AML-193 (cell line): ENCODE measurements at places on chromosomes 12 and 14.

GRCh38 chr12:4819654-4820053 lies 90.1 kb upstream of the KCNA1 start:
- peak; percentile 48 for DNase-seq

GRCh38 chr14:52351233-52352060 lies 37.3 kb downstream of the PTGER2 start:
- DNase-seq, result no peak

- DNase-seq, result no peak
These were observed 6.5 kb upstream of the PIWIL1 start for GRCh38 chr12:130331146-130331545.

- DNase-seq, result no peak
These were observed 5.2 kb downstream of the MYBPC1 start for GRCh38 chr12:101599771-101600484.

DNA sequence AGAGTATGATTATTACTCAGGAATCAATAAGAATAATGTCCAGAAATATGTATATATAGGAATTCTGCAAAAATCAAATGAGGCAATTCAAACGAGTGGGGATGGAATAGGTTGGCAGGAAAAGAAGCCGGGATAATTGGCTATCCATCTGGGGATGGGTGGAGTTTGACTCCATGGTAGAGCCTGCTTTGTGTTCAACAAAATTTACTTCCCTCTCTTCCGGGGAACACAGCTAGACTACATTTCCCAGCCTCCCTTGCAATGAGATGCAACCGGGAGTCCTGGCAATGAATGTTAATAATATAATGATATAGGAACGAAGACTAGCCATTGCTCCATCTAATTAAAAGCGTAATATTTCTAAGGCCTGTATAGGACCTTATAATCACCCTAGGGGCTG lies 146.6 kb downstream of the EFCAB11 start:
- DNase-seq, result no peak

DNA sequence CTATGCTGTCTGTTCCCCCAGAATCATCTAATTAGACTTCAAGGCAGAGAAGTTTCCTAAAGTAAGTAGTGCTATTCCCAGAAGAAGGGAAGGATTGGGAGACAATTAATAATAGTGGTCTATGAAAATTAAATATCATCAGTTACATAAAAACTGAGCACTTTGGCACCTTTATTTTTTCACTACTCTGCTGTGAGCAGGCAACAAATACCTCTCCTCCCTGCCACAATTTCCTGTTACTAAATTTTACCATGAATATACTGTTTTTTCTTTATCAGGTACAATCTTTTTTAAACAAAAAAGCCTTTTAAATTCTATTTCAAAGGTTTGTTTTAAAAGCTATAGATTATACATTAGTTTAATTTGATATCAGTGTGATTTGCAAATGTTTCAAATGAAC lies 29.4 kb upstream of the KRAS start:
- no peak for DNase-seq

GRCh38 chr14:51495319-51495718 lies 156.4 kb upstream of the FRMD6 start:
- DNase-seq, result no peak

- no peak for DNase-seq
These were observed 151.8 kb downstream of the FOXN3 start for GRCh38 chr14:89265234-89265633.

DNA sequence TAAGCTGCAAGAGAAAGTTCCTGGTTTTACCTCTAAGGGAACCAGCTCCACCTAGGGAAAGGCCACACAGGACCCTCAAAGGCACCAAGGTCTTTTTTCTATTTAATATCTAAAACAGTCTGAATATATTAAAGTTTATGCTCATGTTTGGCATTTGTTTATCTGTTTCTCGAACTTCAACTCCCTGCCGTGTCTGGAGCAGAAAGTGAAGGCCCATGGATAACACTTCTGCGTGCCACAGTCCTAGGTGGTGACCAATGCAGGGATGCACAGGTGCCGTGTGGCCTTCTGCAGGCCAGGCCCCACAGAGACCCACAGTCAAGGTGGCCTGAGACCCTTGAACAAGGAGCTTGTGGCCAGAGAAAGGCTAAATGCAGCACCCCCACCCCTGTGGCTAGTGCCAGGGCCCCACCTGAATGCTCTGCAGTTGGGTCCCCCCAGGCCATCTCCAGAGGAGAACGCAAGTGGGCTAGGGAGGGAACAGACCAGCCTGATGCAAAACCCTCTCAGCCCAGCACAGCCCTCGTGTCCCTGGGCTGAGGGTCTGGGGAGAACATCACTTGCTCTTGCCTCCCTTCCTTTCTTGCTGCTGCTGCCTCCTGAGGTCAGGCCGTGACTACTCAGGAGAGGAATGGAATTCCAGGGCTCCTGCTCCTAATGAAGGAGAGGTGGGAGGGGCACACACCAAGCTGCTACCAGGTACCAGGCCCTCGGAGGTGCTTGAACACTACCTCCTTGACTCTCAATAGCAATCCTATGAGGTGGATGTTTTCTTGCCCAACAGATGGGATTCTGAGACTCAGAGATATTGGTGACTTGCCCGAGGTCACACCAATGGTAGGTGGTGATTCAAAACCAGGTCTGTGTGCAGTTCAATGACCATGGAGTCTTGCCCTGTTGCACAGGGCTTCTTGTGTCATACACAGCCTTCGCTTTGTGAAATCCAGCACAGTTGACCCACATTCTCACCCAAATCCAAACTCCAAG lies 45.4 kb downstream of the PSMA6 start:
- no peak for DNase-seq

DNA sequence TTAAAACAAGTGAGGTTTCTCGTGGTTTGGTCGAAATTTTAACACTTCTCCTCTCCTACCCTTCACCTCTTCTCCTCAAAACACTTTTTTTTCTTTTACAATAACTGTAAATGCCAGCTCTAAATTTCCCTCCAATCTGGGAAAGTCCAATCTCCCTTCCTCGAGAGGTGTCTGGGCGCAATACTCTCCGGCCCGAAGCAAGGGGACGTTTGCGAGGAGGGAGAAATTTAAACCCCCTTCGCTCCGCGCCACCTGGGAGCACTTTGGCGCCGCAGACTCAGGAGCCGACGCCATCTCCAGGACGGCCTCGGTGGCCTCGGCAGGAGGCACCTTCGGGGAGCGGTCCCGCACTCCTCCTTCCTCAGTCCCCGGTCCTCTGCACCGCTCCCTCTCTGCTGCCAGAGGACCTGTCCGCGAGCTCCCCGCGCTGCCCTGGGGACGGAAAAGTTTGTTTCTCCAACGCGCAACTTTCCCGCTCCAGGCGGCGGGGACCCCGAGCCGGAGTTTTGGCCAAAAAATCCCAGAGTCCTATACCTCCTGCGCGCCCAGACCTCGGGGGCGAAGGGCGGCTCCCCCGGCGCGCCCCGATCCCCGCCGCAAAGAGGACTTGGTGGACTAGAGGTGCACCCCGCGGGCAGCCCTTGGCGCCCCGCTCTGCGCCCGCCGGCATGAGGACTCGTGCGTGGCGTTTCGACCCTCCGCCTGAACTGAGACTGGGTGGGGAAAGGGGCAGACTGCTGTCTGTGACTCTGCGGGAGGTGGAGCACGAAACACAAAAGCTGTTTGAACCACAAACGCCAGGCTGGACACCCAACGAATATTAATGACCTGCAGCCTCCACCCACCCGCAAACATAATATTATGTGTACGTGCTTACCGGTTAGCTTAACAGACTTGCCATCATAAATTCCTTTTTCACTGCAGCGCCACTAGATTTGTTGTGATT lies 95.2 kb upstream of the HMGA2 start:
- no peak for DNase-seq

- DNase-seq, result no peak
These were observed 57.6 kb upstream of the OTOGL start for GRCh38 chr12:80041692-80042091.

DNA sequence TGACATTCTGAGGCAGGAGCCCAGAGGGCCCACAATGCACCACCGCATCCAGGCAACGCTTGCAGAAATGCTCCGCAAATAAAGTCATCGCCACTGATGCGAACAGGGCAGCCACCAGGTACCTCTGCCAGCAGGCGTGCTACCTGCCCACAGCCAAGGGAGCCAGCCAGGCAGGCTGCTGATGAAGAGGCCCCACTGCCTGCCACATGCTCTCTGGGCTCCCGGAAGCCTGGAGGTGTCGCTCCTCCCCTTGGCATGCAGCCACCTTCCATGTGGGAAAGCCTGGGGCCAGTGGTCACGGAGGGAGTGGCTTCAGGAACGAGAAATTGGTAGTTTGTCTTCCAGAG lies 14.7 kb downstream of the GPR132 start:
- no peak for DNase-seq

DNA sequence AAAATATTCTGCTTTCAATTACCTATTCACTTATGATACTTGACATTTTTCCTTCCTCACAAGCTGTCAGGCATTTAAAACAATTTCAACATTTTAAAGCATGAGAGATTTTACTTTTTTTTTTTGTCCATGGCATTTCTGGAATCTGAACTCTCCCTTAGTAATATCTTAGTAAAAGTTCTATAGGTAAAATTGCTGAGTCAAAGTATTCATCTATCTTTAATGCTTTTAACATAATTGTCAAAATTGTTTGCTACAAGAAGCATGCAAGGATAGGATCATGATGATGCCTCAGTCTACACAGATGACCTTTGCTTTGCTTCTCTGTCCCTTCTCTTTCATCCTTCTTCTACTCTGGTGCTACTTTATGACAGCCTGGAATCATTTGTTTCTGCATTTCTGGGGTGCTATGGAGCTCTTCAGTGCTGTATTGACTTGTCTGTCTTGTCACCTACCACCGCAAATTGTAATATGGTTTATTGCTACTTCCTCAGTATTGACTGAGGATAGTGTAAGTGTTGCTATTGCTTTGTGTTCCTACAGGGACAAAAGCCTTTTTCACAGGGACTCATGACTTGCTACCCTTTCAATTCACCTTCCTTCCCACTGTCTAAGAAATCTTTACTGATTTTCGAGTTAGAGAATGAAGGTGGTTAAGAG lies 589.8 kb upstream of the ATP2B1 start:
- no peak for DNase-seq

- no peak for DNase-seq
These were observed 98.1 kb upstream of the NCOR2 start for GRCh38 chr12:124665511-124665910.

GRCh38 chr14:100842799-100843198 lies 16.9 kb downstream of the MEG3 start:
- no peak for DNase-seq

DNA sequence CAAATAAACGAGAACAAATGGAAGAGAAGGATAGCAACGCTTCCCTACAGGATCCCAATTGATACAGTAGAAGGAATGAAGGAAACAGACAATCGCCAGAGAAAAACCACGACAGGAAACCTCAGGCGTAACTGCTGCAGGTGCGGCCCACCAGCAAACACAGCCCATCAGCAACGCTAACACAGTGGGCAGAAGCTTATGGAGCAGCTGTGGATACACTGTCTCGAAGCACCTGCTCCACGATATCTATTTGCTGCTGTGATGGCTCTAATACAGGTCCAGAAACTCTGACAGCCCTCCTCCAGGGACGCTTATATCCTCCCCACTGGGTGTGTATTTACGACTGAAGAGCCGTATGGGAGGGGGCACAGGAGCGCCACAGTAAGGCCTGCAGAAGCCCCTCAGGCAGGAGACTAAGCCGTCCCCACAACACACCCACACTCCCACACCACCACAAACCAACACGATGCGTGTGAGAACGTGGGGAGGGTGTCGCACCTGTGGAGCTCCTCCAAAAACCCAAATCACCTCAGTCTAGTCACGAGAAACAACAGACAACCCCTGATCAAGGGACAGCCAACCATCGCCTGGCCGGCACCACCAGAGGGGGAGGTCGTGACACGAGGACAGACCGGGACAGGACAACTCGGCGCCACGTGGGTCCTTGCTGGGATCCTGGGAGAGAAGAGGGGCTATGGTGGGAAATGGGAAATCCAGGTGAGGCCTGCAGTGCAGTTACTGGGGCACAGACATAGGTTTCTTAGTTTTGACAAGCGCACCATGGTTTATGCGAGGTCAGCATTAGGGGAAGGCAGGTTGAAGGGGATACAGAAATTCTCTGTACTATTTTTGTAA lies 24.0 kb downstream of the POLE start:
- no peak for DNase-seq

GRCh38 chr12:131808744-131809371 lies 19.3 kb upstream of the MMP17 start:
- no peak for DNase-seq

GRCh38 chr14:52846591-52846990 lies 55.2 kb upstream of the GNPNAT1 start:
- no peak for DNase-seq

DNA sequence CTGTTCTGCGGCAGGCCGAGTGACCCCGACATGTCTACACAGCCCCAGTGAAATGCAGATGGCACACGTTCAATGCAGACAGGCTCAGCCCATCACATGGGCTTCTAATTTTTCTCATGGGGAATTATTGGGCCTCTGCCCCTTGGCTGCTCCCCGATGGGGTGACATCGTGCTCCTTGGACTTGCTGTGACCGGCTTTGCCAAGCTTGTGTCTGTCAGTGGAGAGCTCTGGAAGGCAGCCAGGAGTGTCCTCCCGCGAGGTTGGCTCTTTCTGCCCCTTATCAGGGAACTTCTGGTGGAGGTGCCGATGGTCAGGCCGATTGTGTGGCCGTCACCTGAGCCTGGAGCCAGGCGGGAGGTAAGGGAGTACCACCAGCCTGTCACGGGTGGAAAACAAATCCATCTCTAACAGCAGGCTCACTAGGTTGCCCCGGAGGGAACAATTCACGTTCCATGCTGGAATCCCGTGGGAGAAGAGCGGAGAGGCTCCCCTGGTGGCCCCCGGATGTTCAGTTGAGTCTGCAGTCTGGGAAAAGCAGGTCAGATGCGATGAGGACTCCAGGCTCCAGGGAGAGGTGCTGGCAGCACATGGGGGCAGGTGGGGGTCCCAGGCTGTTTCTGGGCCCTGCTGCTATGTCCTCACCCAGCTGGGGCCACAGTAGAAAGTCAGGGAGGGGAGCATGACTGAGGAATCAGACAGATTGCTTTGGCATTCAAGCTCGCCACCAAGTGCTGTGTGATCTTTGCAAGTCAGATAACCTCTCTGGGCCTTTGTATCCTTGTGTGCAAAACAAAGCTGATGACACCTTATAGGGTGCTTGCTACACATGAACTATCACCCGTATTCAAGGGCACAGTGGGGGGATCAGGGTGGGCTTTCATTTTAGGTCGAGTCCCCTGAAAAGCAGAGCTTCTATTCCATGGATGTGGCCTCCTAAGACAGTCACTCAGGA lies 43.2 kb upstream of the EML1 start:
- no peak for DNase-seq

GRCh38 chr12:56998981-56999380 lies 7.4 kb downstream of the ZBTB39 start:
- no peak for DNase-seq

DNA sequence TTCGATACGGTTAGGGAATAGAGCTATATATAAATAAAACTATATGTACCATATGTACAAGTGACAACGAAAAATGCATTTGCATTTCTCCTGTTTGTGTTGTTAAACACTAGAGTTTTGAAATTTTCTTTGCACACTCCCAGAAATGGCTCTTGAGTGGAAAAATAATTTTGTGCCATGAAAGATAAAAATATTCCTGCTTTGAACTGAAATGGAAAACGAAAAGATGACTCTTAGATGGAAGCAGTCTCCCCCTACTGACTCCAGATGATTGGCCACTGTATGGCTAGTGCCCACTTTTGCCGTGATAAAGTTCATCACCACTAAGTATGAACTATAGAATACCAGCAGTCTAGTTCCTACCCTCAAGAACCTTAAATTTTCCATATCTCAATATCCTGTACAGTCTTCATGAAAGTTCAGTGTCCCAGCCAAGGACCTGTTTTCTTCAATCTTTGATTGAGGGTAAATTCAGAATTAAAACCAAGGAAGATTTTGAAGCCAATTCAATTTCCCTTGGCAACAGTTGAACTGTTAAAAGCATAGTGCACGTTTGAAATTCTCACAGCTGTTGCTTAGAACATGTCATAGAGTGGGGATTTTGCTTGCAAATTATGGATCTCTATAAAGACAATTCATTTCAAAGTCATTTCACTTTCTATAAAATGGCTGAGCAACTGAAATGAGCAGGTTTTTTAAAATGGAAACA lies 1.6 kb upstream of the PPP2R5E start:
- peak; percentile 6 for DNase-seq
